ENCODE measurements at places on chromosomes 4 and X.

GRCh38 chrX:112643721-112644120, 36.0 kb downstream of the LHFPL1 start:
- DNase-seq: no peak

- DNase-seq: no peak
Measured at GRCh38 chrX:45063319-45064095, 137.2 kb downstream of the DIPK2B start.

GRCh38 chr4:150423074-150423473, 158.9 kb upstream of the MAB21L2 start:
- no peak for DNase-seq

- no peak for DNase-seq
Measured at GRCh38 chr4:182495645-182496385, 252.6 kb downstream of the TENM3 start.

GRCh38 chr4:133839326-133839725, 362.3 kb downstream of the PABPC4L start:
- DNase-seq: no peak
